Suppressor macrophage treated with lipopolysaccharide for 1 hour (primary cell): ENCODE measurements at places on chromosomes 7 and 10.

GRCh38 chr10:80407812-80408241 is 524 bp upstream of the PRXL2A start:
- peak; percentile 69 for DNase-seq

GRCh38 chr10:102268375-102268888 is 23.1 kb downstream of the GBF1 start:
- DNase-seq, result no peak

GRCh38 chr7:36986948-36987724 is 262.8 kb upstream of the AOAH start:
- DNase-seq, result peak; percentile 86

DNA sequence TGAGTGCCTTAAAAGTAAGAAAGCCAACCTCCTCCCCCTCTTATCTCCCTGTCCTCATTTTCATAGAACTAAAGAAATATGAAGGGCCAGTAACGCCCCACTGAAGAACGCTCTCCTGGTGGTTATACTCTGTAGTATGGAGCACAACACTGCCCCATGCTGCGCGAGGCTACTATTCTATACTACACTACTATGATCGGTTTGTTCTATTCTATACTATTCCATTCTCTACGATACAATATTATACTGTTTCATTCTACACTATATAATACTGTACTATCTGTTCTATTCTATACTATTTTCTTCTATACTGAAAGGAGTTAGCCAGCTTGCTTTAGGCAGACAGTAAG is 34.8 kb downstream of the DIP2C start:
- DNase-seq, result no peak

DNA sequence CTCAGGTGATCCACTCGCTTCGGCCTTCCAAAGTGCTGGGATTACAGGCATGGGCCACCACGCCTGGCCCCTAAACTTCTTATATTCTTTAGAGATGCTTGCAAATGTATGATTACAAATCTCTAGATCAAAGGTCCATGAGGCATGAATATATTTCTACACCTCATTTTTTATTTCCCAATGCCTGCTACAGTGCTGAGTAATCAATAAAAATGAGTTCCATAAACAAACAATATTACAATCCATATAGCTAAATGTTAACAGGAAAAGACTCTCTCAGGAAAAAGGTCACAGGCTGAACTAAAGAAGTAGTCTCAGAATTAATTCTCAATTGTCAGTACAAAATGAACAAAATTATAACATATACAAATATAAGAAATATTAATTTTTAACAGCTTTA is 90.8 kb downstream of the LMBR1 start:
- no peak for DNase-seq

- DNase-seq, result no peak
Measured at GRCh38 chr7:112182749-112183148, 23.4 kb downstream of the DOCK4 start.

DNA sequence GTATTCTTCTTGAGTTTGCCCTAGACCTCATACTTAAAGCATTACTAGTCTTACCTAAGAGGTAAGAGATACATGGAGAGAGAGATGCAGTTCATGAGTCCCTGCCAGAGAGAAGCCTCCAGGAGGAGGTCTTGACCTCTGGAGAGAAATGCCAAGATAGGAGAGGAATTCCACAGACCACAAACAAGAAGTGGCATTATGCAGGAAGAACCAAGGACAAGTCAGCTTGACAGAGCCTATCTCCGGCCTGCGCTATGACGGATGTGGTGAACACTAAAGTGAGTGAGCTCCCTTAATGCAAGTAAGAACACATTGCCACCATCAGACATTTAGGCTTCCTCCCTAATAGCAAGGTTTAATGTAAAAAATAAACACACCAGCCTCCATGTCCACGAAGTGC is 27.9 kb upstream of the COL1A2 start:
- peak; percentile 18 for DNase-seq

- DNase-seq, result no peak
Measured at GRCh38 chr10:86373251-86373650, 6.7 kb upstream of the GRID1 start.

DNA sequence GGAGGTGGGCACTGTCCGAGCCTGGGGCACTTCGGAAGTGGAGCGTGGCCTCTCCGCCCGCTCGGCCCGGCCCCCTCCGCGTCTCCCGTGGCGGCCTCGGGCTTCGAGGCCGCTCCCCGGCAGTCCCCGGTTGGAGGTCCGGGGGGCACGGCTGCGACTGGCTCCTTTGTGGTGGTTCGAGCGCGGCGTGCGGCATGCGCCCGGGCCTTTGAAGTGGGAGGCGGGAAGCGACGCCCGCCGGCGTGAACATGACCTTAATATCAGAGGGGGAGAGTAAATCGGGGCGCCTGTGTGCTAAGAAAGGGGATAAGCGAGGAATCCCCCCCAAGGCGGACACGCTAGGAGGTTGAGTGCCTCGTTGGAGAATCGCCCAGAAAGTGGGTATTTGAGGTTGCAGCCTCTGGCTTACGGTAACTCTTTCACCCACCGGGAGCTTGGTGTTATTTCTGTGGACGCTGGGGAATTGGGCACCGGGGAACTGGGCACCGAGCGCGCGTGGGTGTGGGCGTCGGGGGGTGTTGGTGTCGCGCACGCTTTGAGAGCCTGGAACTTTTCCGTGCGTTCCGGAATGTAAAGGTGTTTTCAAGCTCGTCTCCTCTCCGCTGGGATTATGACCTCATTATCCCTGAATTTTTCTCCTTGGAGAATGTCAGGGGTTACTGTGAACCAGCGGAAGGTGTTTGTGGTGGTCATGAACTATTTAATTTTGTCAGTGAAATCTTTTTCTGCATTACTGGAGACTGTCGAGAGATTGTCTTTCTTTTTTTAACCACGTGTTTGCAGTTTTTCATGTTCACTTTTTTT is 660 bp downstream of the SUV39H2 start:
- DNase-seq, result peak; percentile 67

DNA sequence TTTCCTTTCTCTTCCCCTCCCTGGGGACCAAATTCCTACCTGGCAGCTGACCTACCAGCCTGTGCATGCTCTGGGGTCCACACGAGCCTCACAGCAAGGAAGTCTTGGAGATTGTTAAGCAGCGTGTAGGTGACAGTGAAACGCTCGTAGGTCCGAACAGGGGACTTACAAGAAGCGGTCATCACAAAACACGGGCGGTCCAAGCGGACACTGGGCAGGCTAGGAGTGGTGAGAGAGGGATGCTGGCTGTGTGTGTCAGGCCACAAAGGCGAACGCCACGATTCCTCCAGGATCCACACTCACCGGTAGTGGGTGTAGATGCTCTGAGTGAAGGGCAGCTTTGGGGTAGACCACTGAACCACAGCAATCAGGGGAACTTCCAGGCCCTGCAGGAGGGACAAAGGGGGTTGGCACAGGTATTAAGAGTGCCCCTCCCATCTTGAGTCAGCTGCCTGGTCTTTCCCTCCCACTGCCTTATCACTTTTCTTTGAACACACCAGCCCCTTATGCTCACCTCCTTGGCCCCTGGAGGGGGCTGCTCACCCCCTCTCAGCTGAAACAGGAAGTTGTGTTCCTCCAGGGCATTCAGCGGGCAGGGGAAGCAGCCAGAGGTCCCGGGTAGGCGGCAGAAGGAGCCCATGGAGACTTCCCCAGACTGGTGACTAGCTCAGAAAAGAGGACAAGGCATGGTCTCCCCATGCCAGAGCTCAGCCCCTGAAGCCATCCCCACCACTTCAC is 2.0 kb downstream of the TRAPPC14 start:
- peak; percentile 80 for DNase-seq

GRCh38 chr10:133442967-133443924 is 10.5 kb upstream of the SCART1 start:
- DNase-seq, result no peak

- no peak for DNase-seq
Measured at GRCh38 chr7:7779888-7780287, 61.5 kb upstream of the RPA3 start.

DNA sequence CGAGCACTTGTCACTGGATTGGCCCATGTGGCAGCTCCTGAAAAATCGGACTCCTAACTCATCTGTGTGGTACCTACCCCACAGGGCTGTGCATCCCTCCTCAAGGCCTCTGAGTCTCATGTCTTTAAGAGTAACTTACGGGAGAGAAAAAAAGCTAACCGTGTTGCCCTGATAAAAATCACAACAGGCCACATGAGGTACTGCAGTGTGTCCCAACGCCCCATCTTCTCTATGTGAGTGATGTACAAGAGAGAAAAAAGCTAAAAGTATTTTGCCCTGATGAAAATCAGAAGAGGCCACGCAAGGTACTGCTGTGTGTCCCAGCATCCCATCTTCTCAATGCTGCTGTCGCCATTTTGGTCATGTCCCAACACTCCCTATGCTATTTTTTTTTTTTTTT is 41.2 kb upstream of the ADRB1 start:
- DNase-seq, result no peak

DNA sequence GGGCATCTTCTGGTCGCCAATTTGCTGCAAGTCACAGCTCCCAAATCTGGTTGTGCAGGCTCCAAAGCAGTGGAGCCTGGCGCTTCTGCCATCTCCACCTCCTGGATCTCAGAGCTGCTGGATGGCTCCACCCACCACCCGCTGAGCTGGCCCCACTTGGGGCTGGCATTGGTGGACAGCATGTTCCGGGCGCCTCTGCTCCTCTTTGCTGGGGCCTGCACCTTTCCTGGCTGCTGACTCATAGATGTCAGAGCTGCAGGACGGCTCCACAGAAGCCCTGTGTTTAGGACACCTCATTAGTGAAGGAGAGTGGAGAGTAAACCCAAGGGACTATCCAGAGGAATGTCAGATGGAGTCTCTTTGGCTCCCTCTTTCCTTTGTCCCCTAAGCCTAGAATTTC is 27.4 kb downstream of the MAPK8 start:
- no peak for DNase-seq

- no peak for DNase-seq
Measured at GRCh38 chr10:13095094-13095493, 4.9 kb upstream of the OPTN start.

GRCh38 chr10:99389729-99390480 is 40.5 kb downstream of the GOT1 start:
- DNase-seq, result no peak
